ENCODE measurements at places on chromosomes 16 and 17. TPM values are rescaled to one million over a fixed set of nuclear protein-coding genes. Genes with fewer than 3 reads are reported as not detected.

DNA sequence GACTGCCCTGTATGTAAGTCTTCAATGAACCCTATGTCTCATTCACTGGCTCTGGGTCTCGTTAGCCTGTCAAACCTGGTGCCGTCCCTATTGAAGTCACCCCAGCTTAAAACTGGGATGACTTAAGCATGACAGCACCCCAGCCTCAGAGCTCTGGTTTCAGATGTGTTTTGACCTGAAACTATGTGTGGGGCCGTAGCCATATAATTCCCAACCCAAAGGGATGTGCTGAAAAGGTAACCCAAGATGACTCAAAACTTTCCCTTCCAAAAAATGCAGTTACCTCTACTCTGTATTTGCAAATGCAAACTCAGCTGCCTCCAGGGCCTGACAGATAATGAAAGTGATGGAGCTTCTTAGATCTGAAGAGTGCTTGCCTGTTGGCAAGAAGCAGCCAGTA lies 478.3 kb upstream of the ERCC4 start:
- H3K4me3 ChIP-seq = no peak overlapping the region
- no peak overlapping the region for H3K27ac ChIP-seq
- no peaks in the 10 kb centered on the region for H3K36me3 ChIP-seq
- H3K4me1 ChIP-seq = no peaks in the 10 kb centered on the region
- no peak for DNase-seq
- H3K27me3 ChIP-seq = no peaks in the 10 kb centered on the region

DNA sequence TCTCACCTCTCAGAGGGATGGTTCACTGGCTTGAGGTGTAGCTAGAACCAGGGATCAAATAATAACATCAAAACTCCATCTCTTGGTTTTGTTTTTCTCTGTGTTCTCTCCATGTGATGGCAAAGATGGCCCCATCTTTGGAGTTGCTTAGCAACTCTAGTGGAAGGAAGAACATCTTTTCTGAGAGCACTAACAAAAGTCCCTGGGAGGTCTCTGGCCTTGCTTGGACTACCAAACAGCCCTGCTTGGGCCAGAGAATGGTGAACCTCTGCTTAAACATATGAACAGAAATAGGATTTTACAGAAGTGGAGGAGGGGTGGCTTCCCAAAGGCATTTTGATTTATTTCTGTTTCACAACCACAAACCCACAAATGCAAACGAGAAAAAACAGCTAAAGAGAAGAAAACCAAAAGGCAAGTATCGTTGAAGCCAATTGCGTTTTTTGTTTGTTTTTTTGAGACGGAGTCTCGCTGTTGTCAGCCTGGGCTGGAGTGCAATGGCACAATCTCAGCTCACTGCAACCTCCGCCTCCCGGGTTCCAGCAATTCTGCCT lies 13.2 kb downstream of the GABARAPL2 start:
- H3K4me1 ChIP-seq = no peaks in the 10 kb centered on the region
- H3K4me3 ChIP-seq = no peak overlapping the region
- no peak overlapping the region for H3K27ac ChIP-seq
- no peak for DNase-seq

GRCh38 chr16:73846356-73846755 lies 450.3 kb upstream of the PSMD7 start:
- no peak overlapping the region for H3K27ac ChIP-seq
- H3K36me3 ChIP-seq = no peaks in the 10 kb centered on the region
- no peak overlapping the region for H3K4me3 ChIP-seq
- H3K4me1 ChIP-seq = no peaks in the 10 kb centered on the region
- no peaks in the 10 kb centered on the region for H3K27me3 ChIP-seq
- no peak for DNase-seq

DNA sequence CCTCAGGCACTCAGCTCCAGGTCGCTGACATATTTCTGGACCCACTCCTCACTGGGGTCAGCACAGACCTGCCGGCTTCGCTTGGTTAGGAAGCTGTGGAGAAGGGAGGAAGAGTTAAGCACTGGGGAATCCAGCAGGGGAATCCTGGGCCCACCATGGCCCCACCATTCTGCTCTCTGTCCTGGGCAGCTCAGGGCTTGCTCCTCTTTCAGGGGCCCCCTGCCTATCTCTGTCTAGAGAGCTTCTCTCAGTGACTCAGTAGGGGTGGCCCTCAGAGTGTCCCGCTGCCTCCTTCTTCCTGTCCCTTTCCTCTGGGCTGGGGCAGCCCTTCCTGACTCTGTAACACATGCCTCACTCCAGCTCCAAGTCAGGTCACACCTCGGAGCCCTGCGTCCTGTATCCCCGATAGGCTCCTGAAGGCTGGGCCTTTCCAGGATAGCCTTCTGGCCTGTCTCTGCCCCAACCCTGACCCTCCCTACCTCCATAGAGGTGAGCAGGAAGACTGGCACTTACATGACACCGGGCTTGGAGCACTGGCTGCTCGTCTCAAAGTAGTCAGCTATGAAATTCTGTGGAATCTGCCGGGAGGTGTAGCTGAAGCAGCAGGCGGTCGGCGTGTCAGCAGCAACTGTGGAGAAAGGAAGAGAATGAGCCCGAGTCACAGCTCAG lies 1.1 kb downstream of the CCL3 start:
- H3K27ac ChIP-seq = no peak overlapping the region
- no peaks in the 10 kb centered on the region for H3K36me3 ChIP-seq
- peaks cover 3% of the 10 kb centered on the region for H3K4me1 ChIP-seq
- H3K4me3 ChIP-seq = no peak overlapping the region

DNA sequence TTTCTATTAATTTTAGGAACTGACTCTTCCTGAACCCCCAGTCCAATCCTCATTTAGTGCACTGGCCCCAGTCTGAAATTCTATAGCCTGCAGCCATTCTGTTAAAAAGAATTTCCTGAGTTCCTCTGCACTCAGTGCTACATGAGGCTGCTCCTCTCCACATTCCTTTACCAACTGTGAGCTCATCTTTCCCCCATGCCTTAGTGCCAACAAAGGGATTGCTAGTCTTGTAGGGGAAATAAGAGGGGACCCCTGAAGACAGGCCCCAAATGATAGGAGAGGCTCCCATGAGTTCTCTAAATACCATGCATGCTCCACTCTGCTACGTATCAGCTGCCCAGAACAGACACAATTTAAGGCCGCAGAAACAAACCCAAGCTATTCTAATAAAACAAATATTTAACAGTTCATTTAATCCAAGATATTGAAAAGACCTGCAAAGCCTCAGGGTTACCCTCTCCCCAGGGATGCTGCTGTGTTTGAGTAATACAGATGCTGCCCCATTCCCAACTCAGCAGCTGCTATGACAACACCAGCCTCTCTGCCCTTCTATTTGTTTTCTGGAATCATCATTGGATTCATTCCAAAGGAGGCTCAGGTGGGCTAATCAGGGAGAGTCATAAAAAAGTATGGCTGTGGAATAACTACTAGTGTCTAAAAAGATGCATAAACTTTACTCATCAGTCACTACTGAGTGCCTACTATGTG lies 228.5 kb downstream of the TOX3 start:
- H3K4me3 ChIP-seq = no peak overlapping the region
- no peak for DNase-seq
- H3K4me1 ChIP-seq = no peaks in the 10 kb centered on the region
- no peak overlapping the region for H3K27ac ChIP-seq
- H3K27me3 ChIP-seq = no peaks in the 10 kb centered on the region

- no peak for DNase-seq
- no peak overlapping the region for H3K27ac ChIP-seq
- peaks cover 31% of the 10 kb centered on the region for H3K4me1 ChIP-seq
- H3K27me3 ChIP-seq = no peaks in the 10 kb centered on the region
- no peak overlapping the region for H3K4me3 ChIP-seq
Measured at GRCh38 chr17:64580384-64581315, 73.9 kb downstream of the CEP95 start.

- DNase-seq = no peak
- H3K36me3 ChIP-seq = no peaks in the 10 kb centered on the region
- no peaks in the 10 kb centered on the region for H3K27me3 ChIP-seq
Measured at GRCh38 chr16:87681981-87682570, 79.8 kb downstream of the JPH3 start.

DNA sequence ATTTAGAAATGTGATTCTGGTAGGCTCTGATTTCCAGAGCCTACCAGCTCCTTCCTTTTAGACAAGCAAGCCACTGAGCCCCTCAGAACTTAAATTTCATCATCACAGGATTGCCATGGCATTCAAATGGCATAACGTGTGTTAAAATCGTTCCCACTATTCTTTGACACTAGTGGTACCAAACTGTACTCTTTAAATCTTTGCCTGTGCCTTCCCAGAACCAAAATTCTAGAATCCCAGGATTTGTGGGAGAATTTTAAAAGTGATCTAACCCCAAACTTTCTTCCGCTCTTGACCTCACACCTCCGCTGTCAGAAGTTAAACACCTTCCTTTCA lies 287 bp upstream of the INTS2 start:
- peaks cover 13% of the 10 kb centered on the region for H3K4me1 ChIP-seq
- no peaks in the 10 kb centered on the region for H3K27me3 ChIP-seq

DNA sequence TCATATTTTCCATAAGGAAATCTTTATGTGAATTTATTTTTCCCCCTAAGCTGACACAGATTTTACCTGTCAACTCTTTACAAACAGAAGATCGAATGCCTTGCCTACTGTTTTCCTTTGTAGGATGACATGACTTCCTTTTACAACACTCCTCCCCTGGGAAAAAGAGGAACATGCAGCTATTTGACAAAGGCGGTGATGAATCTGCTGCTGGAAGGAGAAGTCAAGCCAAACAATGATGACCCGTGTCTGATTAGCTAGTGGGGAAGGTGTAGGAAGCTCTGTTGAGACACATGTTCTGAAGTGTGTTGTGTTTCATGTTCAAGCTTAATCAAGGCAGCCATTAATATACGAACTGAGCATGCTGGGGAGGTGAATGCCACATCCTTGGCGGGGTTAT lies 238.0 kb downstream of the PHKB start:
- H3K36me3 ChIP-seq = no peaks in the 10 kb centered on the region
- H3K4me1 ChIP-seq = no peaks in the 10 kb centered on the region
- no peaks in the 10 kb centered on the region for H3K27me3 ChIP-seq
- DNase-seq = no peak

GRCh38 chr16:80459966-80460365 lies 80.8 kb upstream of the DYNLRB2 start:
- no peaks in the 10 kb centered on the region for H3K36me3 ChIP-seq
- H3K4me3 ChIP-seq = no peak overlapping the region
- no peaks in the 10 kb centered on the region for H3K4me1 ChIP-seq
- H3K27ac ChIP-seq = no peak overlapping the region
- no peaks in the 10 kb centered on the region for H3K27me3 ChIP-seq
- DNase-seq = no peak

GRCh38 chr17:2150806-2151205 lies 95.9 kb downstream of the HIC1 start:
- H3K4me1 ChIP-seq = no peaks in the 10 kb centered on the region
- DNase-seq = no peak
- no peaks in the 10 kb centered on the region for H3K27me3 ChIP-seq
- no peak overlapping the region for H3K27ac ChIP-seq

GRCh38 chr16:8489580-8489979 lies 100.7 kb downstream of the TMEM114 start:
- no peak for DNase-seq
- H3K4me1 ChIP-seq = no peaks in the 10 kb centered on the region
- H3K27ac ChIP-seq = no peak overlapping the region
- no peak overlapping the region for H3K4me3 ChIP-seq
- no peaks in the 10 kb centered on the region for H3K27me3 ChIP-seq
- no peaks in the 10 kb centered on the region for H3K36me3 ChIP-seq

DNA sequence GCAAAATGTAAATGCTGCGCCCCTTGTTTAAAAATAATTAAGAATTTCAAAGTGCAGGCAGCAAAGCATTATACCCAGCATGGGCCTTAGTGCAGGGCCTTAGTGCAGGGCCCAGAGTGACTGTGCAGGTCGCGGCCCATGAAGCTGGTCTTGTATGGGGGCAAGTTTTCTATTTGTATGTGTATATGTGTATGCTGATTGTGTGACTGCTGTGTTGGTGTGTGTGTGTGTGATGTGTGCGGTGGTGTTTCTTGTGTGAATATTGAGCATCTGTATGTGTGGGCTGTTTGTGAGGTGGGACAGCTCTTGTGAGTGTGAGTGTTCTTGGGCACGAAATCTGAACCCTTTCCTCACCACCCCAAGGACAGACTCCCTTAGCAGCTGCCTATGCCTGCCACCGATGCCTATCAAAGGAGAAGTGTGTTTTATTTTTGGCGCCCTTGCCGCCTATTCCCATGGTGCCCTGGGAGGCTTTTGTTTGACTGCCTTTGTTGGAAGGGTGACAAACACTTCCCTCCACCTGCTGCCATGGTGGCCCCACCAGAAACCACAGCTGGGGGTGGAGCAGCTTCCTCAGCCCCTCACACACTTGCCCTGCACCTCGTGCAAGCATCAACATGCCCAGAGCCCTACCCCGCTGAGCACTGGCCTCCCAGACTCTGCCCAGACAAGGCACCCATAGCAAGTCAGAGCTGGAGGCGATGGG lies 18.0 kb downstream of the CCR7 start:
- H3K27ac ChIP-seq = peak overlapping the region; percentile 88
- H3K27me3 ChIP-seq = no peaks in the 10 kb centered on the region
- H3K4me3 ChIP-seq = no peak overlapping the region
- DNase-seq = peak; percentile 16
- peaks cover 31% of the 10 kb centered on the region for H3K4me1 ChIP-seq
- no peaks in the 10 kb centered on the region for H3K36me3 ChIP-seq

- H3K27ac ChIP-seq = no peak overlapping the region
- peaks cover 33% of the 10 kb centered on the region for H3K27me3 ChIP-seq
- no peaks in the 10 kb centered on the region for H3K36me3 ChIP-seq
- peaks cover 10% of the 10 kb centered on the region for H3K4me1 ChIP-seq
Measured at GRCh38 chr17:72591289-72592241, 470.7 kb downstream of the SOX9 start.

GRCh38 chr17:72931163-72931562 lies 161.3 kb downstream of the SLC39A11 start:
- no peaks in the 10 kb centered on the region for H3K4me1 ChIP-seq
- DNase-seq = no peak
- no peaks in the 10 kb centered on the region for H3K27me3 ChIP-seq
- no peaks in the 10 kb centered on the region for H3K36me3 ChIP-seq
- H3K27ac ChIP-seq = no peak overlapping the region

DNA sequence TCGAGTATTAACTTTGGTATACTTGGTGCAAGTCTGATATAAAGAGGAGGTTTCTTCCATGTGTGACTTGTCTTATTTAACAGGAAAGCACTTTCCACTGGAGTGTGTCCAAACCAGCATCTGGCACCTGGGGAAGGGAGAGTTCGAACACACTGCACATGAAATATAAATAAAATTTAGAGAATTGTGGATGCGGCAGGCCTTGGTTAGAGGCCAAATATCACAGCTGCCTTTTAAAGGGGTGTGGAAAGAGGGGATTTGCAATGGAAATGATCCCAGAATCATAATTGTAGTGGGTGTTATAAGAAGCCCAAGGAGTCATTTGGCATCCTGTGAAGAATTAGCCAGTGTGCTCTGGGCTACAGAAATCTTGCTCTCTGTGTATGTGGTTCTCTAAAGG lies 4.3 kb upstream of the NXN start:
- H3K4me3 ChIP-seq = no peak overlapping the region
- H3K4me1 ChIP-seq = peaks cover 5% of the 10 kb centered on the region
- DNase-seq = no peak
- no peaks in the 10 kb centered on the region for H3K27me3 ChIP-seq

Gene GNG13
- total RNA-seq = not detected

Gene COPZ2
- total RNA-seq = 31.6 TPM

Gene DNAH9
- 0.32 TPM for total RNA-seq

Gene SLC16A11
- 1.1 TPM for total RNA-seq

Gene BFAR
- total RNA-seq = 75.8 TPM

Gene CCDC200
- total RNA-seq = not detected

Gene PRAC2
- not detected for total RNA-seq

Measured in adrenal gland (tissue), 19 donors.